ENCODE measurements at places on chromosomes 1 and 21. TPM values are rescaled to one million over a fixed set of nuclear protein-coding genes. Genes with fewer than 3 reads are reported as not detected.

The DENND2D gene
- not detected for total RNA-seq

The DPH5 gene
- 72.1 TPM for total RNA-seq

The AQP10 gene
- not detected for total RNA-seq

The BACE2 gene
- 16.9 TPM for total RNA-seq

GRCh38 chr1:111191496-111191895 is 8.9 kb downstream of the DENND2D start:
- no peak overlapping the region for H3K27ac ChIP-seq
- no peak for DNase-seq
- H3K36me3 ChIP-seq = peaks cover 17% of the 10 kb centered on the region
- no peak overlapping the region for H3K4me3 ChIP-seq
- H3K4me1 ChIP-seq = peaks cover 4% of the 10 kb centered on the region

DNA sequence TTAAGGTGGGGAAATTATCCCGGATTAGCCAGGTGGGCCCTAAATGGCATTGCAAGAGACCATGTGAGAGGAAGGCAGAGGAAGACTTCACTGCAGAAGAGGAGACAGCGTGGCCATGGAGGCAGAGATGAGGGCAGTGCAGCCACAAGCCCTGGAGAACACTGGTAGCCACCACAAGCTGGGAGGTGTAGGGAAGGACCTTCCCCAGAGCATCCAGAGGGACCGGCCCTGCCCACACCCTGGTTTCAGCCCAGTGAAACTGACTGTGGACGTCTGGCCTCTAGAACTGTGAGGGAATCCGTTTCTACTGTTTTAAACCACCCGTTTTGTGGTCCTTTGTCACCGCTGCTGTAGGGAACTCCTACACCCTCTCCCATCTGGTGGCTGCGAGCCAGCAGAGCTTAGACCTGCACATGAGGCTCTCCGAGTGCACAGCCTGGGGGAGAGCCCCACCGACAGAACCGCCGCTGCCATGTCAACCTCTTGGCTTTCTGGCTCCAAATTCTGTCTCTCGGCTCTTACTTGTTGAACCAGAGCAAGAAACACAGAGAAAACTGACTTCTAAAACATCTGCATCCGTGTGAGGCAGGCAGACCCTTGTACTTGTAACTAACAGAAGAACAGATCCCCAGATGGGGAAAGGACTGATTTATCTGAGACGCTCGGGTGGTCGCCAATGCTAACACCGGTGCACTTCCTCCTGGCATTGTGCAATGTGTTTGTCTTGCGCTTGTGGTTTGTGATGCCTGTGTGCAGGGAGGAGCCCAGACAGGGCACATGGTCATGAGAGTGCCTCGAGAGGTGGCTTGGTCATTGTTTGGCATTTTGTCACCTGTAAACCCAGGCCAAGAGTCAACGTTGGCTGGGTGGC is 90.8 kb upstream of the TMPRSS2 start:
- no peak overlapping the region for H3K4me3 ChIP-seq
- no peak for DNase-seq
- H3K36me3 ChIP-seq = no peaks in the 10 kb centered on the region
- peaks cover 11% of the 10 kb centered on the region for H3K4me1 ChIP-seq
- peaks cover 9% of the 10 kb centered on the region for H3K27me3 ChIP-seq
- H3K27ac ChIP-seq = no peak overlapping the region

DNA sequence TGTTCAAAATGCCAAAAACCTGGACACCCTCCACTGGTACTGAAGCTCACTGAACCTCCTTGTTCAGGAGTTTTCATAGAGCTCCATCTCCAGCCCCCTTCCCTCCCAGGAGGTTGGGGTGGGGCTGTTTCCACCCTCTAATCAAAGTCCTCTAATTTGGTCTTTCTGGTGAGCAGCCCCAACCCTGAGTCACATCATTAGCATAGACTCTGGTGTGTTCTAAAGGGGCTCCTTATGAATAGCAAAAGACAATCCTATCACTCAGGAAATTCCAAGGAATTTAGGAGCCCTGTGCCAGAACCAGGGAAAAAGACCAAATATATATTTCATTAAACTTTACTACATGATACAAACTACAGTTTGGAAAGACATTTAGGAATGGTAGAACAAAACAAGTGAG is 13.2 kb upstream of the UBE4B start:
- H3K27ac ChIP-seq = no peak overlapping the region
- no peaks in the 10 kb centered on the region for H3K4me1 ChIP-seq
- H3K27me3 ChIP-seq = no peaks in the 10 kb centered on the region
- no peak overlapping the region for H3K4me3 ChIP-seq
- no peaks in the 10 kb centered on the region for H3K36me3 ChIP-seq
